ENCODE measurements at places on chromosomes 2 and 18.

GRCh38 chr2:40204268-40204667 is 247.6 kb downstream of the SLC8A1 start:
- no peaks in the 10 kb centered on the region for H3K27me3 ChIP-seq
- no peak overlapping the region for H3K4me3 ChIP-seq
- no peaks in the 10 kb centered on the region for H3K36me3 ChIP-seq
- DNase-seq, result no peak
- H3K27ac ChIP-seq, result no peak overlapping the region

DNA sequence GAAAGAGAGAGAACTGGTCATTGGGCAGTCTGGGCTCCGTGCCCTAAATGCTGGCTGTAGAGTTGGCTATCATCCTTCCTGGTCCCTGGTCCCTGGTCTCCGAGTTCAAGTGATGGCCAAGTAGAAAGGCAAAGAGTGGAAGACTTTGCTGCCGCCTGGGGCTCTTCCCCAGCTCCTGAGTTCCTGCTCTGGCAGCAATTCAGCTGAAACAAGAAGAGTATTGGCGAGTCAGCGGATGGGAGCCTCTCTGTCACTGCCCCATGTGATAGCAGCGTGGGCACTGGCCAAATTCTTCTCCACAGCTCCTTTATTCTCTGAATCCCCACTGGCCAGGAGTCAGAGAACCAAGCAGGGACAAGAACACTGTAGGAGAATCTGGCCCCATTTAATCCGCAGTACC is 351.0 kb upstream of the POU3F3 start:
- no peaks in the 10 kb centered on the region for H3K27me3 ChIP-seq
- H3K27ac ChIP-seq, result no peak overlapping the region
- no peak overlapping the region for H3K4me3 ChIP-seq
- H3K36me3 ChIP-seq, result no peaks in the 10 kb centered on the region
- H3K4me1 ChIP-seq, result no peaks in the 10 kb centered on the region

DNA sequence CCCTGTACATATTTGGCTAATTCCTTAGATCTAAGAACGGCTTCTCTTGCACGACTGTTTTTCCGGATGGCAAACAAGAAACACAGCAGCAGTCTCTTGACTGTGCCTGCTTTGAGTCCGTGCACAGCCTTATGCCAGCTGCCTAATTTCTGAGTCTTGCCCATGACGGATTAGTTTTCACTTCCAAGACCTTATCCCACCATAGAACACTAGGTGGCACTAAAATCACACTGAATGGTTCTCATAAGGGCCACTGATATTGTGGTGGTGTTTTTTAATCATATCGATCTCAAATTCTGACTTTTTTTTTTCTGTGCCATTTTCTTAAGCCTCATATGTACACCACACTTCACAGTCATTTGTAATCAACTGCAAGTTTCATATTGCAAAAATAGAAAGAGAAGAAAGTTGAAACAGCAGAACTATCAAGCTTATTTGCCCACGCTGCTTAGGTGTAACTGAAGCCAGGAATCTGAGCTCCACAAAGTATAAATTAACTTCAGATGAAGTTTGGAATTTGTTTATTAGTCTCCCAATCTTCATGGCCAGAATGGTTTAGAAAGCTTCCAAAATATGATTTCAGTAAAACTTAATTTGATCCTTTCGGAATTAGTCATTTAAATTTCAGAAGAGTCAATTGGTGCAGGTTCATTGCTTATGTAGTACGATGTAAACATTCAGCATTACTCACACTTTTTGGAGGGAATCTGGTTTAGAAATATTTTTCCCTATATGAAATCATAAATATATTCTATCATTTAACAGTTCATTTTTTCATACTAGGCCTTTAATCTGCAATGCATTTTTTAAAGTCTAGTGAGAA is 45.5 kb upstream of the SCN7A start:
- no peaks in the 10 kb centered on the region for H3K36me3 ChIP-seq
- H3K4me1 ChIP-seq, result no peaks in the 10 kb centered on the region
- no peak overlapping the region for H3K4me3 ChIP-seq
- peaks cover 3% of the 10 kb centered on the region for H3K27me3 ChIP-seq
- H3K27ac ChIP-seq, result no peak overlapping the region

GRCh38 chr2:199775267-199775666 is 75.7 kb downstream of the FTCDNL1 start:
- no peak overlapping the region for H3K27ac ChIP-seq
- H3K4me3 ChIP-seq, result no peak overlapping the region
- no peaks in the 10 kb centered on the region for H3K4me1 ChIP-seq
- H3K36me3 ChIP-seq, result no peaks in the 10 kb centered on the region
- H3K27me3 ChIP-seq, result peaks cover under 1% of the 10 kb centered on the region

DNA sequence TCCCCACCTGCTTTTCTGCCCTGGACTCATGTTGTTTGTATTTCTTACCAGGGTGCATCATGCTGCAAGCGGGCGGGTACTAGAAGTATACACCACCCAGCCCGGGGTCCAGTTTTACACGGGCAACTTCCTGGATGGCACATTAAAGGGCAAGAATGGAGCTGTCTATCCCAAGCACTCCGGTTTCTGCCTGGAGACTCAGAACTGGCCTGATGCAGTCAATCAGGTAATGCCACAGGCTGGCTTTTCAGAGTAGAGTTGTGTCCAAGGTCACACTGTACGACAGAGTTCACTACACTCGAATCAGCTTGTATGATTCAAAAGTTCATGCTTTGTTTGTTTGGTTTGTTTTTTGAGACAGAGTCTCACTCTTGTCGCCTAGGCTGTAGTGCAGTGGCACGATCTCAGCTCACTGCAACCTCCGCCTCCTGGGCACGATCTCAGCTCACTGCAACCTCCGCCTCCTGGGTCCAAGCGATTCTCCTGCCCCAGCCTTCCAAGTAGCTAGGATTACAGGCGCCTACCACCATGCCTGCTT is 19.4 kb downstream of the SRSF7 start:
- H3K4me3 ChIP-seq, result no peak overlapping the region
- peaks cover 34% of the 10 kb centered on the region for H3K36me3 ChIP-seq
- H3K4me1 ChIP-seq, result no peaks in the 10 kb centered on the region

- no peak overlapping the region for H3K27ac ChIP-seq
- H3K27me3 ChIP-seq, result peaks cover 68% of the 10 kb centered on the region
- H3K36me3 ChIP-seq, result no peaks in the 10 kb centered on the region
- no peak for DNase-seq
Measured at GRCh38 chr2:9754532-9754887, 88.8 kb upstream of the TAF1B start.

DNA sequence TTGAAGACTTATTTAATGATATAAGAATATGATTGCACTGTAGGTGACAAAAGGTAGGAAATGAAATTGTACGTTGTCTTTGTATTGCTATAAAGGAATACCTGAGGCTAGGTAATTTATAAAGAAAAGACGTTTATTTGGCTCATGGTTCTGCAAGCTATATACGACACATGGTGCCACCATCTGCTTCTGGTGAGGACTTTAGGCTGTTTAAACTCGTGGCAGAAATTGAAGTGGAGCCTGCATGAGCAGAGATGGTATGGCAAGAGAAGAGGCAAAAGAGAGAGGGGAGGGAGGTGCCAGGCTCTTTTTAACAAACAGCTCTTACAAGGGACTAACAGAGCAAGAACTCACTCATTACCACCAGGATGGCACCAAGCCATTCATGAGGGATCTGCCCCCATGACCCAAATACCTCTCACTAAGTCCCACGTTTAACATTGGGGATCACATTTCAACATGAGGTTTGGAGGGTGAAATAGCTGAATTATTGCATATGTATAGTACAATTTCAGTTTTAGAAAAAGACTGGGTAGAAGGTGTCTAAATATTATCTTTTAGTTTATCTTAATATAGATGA is 86.8 kb downstream of the GULP1 start:
- no peaks in the 10 kb centered on the region for H3K36me3 ChIP-seq
- no peak for DNase-seq
- H3K27ac ChIP-seq, result no peak overlapping the region
